Fibroblast of pulmonary artery (primary cell): ENCODE measurements at places on chromosomes 5 and 9.

DNA sequence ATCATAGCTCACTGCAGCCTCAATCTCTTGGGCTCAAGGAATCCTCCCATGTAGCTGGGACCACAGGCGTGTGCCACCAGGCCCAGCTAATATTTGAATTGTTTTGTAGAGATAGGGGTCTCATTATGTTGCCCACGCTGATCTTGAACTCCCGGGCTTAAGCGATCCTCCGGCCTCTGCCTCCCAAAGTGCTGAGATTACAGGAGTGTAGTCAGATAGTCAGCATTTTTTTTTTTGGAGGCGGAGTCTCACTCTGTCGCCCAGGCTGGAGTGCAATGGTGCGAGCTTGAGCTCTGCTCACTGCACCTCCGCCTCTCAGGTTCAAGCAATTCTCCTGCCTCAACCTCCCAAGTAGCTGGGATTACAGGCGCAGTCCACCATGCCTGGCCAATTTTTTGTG lies 1.6 kb upstream of the SAR1B start:
- no peak for DNase-seq

DNA sequence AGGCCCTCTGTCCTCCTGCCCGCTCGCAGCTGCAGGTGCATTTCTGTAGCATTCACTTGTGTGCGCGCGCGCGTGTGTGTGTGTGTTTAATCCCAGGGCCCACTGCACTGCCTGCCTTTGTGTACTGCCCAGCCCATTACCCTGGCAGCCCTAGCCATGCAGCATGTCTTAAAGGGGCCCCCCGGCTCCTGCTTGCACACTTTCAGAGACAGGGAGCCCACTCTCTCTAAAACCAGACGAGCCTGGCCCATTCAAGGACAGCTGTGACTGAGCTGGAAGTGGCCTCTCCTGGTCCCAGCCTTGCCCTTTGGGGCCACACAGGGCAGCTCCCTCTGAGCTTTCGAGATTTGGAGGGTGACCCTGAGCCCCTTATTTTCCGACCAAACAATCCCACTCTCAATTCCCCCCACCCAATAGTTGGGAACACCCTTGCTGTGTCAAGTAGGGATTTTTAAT lies 98.9 kb downstream of the DAB2IP start:
- no peak for DNase-seq

GRCh38 chr5:59321642-59322041 lies 571.9 kb downstream of the PDE4D start:
- DNase-seq = no peak

- no peak for DNase-seq
Observed at GRCh38 chr5:170173227-170173626, 59.6 kb upstream of the C5orf58 start.

GRCh38 chr5:169717288-169717687 lies 80.2 kb downstream of the DOCK2 start:
- peak; percentile 91 for DNase-seq

GRCh38 chr5:176647843-176648473 lies 674 bp downstream of the TSPAN17 start:
- DNase-seq = peak; percentile 23

- DNase-seq = no peak
Observed at GRCh38 chr5:161786686-161787085, 61.2 kb upstream of the GABRA1 start.

DNA sequence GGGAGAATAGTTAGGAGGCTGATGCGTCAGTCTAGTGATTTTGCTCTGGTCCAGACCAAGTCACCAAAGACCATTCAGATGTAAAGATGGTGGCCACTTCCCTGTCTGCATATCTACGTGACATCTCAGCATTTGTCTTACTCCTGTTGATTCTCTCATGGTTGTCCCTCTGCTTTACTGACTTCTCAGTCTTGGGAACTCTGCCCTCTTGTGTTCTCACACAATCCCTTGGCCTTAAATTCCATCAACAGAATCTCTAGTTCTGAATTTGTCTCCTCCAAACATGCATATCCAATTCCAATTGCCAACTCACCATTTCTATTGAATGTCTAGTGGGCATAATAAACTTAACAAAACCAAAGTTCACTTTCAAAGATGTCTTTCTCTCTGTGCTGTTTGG lies 147.8 kb downstream of the SLC24A2 start:
- peak; percentile 14 for DNase-seq

- DNase-seq = no peak
Observed at GRCh38 chr5:173501271-173501670, 115.2 kb downstream of the BOD1 start.

- no peak for DNase-seq
Observed at GRCh38 chr5:143898381-143898780, 86.4 kb downstream of the HMHB1 start.

DNA sequence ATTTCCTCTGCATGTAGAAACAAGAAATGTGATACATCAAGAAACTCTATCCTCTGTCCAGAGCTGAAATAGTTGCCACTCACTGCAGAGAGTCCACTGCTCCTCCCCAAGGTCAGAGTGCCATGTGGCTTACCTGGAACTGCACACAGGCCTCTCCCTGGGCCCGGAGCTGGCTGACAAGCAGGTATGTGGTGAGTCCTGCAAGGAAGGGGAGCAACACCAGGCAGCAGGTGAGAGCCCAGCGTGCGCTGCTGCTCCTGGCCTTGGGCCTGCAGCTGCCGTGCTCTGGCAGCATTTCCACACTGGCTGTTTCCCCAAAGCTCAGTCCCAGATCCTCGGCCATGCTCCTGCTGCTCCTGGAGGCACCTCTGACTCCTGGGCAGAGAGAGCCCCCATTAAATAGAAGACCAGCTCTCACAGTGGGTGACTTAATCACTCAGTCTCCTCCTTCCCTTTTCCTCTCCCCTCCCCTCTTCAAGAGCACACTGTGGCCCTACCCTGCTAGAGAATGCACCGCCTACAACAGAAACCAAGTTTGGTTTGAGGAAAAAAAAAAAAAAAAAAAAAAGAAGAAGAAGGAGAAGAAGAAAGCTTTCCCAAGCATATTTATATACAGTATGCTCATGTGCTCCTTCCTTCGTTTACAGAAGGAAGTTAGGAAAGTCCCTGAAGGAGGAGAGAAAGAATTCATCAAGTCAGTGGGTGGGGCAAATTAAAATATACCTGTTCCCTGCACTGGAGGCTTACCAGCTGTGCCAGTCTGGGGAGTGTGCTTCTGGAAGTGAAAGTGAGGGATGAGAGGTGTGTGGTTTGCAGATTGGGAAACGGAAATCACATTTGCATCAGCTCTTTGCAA lies at the start of gene TNFSF15:
Gene TNFSF15, minus strand, starts transcription at position 370 of the 856 bp plus-strand sequence. Its CDS starts 27 bp downstream, at position 343.
- DNase-seq = no peak

GRCh38 chr9:2625427-2625826 lies 3.8 kb downstream of the VLDLR start:
- no peak for DNase-seq

DNA sequence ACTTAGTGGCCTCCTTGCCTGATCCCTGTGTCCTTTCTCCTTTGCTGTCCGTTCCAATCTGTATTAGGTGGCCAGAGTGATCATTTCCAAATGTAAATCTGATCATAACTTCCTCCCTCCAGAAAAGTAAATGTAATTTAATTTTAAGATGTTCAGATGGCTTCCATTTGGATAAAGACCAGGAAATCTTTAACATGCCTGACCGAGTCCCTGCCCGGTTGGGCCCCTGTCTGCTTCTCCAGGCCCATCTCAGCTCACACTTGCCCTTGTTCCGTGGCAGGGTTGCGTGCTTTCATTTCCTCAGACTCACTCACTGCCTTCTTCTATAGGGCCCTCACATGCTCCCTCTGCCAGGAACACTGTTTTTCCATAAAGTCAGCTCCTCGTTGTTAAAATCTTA lies 7.6 kb downstream of the MAP3K1 start:
- DNase-seq = no peak

GRCh38 chr5:66238435-66238834 lies 94.3 kb downstream of the SREK1 start:
- no peak for DNase-seq

- no peak for DNase-seq
Observed at GRCh38 chr5:72205431-72206009, 98.2 kb downstream of the MAP1B start.

- no peak for DNase-seq
Observed at GRCh38 chr9:127667906-127668305, 38.9 kb upstream of the CFAP157 start.

DNA sequence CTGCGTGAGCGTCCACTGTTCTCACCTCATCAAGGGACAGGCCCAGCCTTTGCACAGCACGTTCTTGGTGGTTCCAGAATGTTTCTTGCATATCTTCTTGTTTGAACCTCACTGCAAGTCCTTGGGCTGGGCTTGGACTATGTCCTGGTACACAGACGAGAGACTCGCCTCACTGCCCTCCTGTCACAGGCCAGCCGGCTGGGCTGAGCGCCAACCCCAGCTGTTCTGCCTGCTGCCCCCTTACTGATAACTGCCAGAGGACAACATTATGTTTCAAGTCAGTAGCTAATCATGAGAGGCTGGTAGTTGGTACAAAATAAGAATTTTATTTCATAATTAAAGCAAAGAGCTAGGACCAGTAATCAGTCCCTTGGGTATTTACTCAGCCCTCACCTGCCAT lies 52.8 kb upstream of the LRRTM2 start:
- DNase-seq = peak; percentile 35

GRCh38 chr5:52693280-52693679 lies 94.4 kb upstream of the ITGA1 start:
- peak; percentile 69 for DNase-seq

DNA sequence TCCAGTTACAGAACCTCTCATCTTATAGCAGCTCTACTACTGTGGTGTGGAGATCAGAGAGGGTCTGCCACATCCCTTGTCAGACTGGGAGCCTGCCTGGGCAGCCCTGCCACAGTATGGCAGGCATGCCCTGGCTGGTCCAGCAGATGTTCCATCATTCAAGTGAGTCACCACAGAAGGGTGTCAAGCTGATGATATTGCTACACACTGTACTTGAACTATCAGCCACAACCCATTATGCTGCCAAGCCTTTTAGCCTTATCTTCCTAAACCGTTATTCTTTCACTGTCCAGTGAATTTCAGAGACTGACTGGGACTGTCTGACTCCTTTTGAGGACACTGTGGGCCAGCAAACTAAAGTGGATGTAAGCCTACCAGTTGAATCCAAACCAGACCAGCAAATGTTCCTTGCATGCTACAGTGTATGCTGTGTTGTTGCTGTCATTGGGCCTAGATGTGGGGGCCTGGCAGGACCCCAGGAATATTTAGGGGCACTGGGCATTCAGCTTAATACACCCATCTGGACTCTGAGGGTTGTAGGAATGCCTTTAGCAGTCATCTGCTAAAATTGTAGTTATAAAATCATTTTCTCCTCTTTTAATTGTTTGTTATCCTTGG lies 202.6 kb downstream of the NR3C1 start:
- DNase-seq = peak; percentile 88

GRCh38 chr5:33297760-33298216 lies 143.0 kb upstream of the TARS1 start:
- no peak for DNase-seq

DNA sequence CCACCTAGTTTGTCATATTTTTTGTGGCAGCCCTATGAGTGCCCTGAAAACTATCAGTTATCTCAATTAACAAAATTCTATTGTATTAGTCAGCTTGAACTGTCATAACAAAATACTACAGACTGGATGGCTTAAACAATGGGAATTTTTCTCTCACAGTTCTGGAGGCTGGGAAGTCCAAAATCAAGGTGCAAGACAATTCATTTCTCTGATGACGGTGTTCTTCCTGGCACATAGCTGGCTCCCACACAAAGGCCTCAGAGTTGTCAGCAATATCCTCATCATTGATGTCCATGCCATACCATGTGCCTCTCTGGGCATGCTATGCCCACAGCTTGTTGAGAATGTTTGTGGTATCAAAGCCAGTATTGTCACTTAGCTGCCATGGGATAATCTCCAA lies 691.9 kb downstream of the NR2F1-AS1 start:
- no peak for DNase-seq

GRCh38 chr5:150469718-150470469 lies 20.4 kb upstream of the RPS14 start:
- peak; percentile 95 for DNase-seq

GRCh38 chr9:113632776-113633590 lies 169.5 kb downstream of the RGS3 start:
- peak; percentile 36 for DNase-seq

GRCh38 chr9:89661956-89662717 lies 57.3 kb downstream of the GADD45G start:
- DNase-seq = peak; percentile 95

- no peak for DNase-seq
Observed at GRCh38 chr9:81072758-81073157, 616.6 kb downstream of the TLE1 start.

- no peak for DNase-seq
Observed at GRCh38 chr9:129365196-129365595, 187.1 kb upstream of the IER5L start.

DNA sequence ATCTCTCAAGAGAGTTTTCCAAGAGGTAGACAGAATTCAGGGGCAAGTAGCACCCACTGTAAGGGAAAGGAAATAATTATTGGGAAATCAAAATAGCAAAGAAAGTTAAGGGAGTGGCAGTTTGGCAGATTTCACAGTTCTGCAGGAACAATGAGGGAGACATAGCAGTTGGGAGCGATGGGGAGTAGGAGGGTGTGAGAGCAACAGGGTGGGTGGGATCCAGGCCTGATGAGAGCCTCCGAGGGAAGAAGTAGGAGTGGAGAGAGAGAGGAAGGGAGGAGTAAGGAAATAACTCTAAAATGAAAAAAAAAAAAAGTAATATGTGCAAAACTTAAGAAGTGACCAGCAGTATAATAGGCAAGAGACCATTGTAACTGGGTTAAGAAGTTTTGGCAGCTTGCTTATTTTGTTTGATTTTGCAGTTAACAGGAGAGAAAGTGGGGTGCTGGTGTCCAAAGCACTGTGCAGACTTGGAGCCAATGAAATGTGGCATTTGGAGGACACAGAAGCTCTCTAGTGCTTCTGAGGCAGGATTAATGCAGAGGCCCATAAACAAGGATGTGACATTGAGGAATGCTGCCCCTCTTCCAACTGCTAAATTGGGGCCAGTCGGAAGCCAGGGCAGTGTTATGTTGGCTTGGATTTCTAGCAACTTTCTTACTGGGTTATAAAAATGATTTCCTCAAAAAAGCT lies 10.2 kb downstream of the TNFAIP8 start:
- DNase-seq = peak; percentile 62

DNA sequence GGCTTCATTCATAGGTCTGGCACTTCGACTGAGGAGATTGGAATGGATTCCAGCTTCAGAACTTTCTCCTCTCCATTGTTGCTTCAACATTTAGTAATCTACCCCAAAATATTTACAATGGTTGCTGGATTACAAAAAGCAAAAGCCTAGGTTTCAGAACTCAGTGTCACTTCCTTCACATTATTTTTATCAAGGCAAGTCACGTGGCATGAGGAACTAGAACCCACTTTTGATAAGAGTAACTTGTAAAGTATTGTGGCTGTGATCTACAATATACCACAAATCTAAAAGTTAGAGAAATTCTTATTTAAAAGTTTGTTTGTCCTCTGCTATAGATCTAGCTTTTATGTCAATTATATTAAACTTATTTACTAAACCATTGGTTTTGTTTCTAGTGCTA lies 39.7 kb upstream of the ANKDD1B start:
- DNase-seq = peak; percentile 35

GRCh38 chr5:62385131-62385530 lies 18.6 kb downstream of the DIMT1 start:
- DNase-seq = peak; percentile 41

- DNase-seq = no peak
Observed at GRCh38 chr5:17316970-17317459, 99.6 kb downstream of the BASP1 start.
